ENCODE measurements at places on chromosomes 11 and 22.

DNA sequence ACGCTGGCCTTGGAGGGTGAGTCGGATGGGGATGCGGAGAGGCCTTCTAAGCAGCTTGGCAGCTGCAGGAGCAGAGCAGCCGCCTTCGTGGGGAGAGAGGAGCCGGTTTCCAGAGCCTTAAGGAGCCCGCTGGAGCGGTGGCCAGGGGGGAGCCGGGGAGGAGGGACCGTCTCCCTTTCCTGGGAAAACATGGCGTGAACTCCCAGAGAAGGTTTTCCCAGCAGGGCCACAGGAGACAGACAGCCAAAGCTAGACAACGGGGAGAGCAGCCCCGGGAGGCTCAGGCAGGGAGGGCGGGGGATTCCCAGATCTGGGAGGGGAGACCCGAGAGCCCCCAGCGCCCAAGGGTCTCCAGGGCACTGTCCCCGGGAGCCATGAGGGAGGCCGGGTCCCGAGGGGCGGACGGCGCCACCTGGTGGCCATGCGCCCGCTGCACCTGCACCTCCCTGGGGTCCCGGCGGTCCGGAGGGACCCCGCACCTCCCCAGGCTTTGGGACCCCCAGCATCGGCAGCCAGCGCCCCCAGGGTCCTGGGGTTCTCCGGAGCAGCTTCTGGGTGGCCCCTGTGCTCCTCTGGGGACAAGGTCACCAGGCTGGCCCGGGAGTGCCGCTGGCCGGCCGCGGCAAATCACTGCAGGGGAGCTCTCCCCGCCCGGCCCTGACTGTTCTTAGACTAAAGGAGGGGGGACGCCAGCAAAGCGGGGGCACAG lies 2.4 kb upstream of the SYT8 start:
- peak; percentile 72 for DNase-seq

DNA sequence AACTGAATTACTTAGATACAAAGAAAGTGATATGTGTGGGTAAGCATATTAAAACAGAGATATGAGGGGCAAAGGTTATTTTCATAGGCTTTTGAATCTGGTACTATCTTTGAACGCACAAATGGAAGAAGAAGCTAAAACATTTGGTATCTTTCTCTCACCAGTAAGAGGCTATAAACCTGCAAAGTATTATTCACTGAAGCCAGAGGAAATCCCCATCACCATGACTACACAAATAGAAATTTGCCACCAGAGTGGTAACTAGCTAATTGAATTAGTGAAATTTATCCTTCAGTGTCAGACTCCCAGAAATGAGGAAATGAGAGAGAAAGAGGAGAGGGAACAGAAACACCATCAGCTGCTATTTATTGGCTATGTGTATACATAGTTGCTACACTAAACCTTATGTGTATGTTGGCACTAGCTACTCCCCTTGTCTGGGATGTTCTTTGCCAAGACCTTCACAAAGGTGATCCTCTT lies 503.4 kb downstream of the DLG2 start:
- no peak for DNase-seq

GRCh38 chr11:103988595-103988969 lies 47.9 kb upstream of the DDI1 start:
- DNase-seq, result no peak

DNA sequence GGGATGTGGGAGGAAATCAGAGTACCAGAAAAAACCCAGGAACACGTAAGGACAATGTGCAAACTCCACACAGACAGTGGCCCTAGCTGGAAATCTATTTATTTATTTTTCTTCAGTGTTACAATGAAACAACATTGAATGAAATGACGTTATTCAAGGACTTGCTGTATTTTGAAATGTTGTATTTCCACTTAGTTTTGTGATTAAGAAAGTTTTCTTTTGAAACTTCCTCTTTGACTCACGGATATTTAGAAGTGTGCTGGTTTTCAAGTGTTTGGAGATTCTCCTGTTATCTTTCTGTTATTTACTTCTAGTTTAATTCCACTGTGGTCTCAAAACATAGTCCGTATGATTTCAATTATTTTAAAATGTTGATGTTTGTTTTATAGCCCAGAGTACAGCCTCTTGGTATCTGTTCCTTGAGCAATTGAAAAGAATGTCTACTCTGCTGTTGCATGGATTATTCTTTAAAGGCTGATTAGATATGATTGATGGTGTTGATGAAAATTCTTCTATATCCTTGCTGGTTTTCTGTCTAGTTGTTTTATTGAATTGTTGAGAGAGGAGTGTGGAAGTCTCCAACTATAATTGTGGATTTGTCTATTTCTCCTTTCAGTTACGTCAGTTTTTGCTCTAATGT lies 141.0 kb downstream of the ARHGAP20 start:
- no peak for DNase-seq

GRCh38 chr11:75627906-75628668 lies 40.8 kb downstream of the MAP6 start:
- DNase-seq, result no peak

GRCh38 chr11:27757953-27758352 lies 57.7 kb upstream of the BDNF start:
- no peak for DNase-seq

DNA sequence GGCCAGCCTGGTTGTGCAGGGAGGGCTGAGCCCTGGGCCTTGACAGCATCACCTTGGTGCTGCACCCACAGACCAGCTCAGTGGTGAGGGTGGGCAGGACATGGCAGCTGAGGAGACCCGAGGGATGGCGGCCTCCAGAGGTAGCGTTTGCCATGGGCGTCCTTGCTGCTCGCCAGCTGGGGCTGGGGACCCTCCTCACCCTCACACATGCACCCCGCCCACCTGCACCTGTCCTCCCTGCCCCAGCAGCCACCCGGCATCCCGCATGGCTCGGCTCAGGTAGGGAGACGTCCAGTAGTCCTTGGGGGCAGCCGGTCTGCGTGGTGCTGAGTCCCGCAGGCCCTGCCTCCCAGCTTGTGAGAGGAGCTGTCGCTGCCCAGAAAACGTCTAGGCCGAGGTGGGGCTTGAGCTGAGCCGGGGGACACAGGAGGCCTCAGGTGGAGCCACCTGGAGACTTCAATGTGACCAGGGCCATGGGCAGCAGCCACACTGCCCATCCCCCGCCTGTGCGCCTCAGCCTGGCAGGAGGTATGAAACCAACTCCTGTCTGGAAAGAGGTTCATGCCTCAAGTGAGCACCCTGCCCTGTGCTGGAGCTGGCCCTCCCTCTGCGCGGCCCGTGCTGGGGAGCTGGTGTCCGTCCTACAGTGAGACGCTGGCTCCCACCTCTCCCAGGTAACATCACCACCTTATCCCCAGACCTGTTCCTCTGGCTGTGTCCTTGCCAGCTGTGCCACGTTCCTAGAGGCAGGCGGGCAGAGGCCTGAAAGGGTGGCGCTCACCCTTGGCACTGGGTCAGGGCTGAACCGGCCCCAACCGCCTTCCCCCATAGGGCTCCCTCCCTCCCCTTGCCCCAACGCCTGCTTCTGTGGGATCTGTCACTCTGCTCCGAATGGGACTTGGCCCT lies 3.3 kb upstream of the TRABD start:
- no peak for DNase-seq

- no peak for DNase-seq
Measured at GRCh38 chr11:8190431-8190830, 21.6 kb upstream of the RIC3 start.

DNA sequence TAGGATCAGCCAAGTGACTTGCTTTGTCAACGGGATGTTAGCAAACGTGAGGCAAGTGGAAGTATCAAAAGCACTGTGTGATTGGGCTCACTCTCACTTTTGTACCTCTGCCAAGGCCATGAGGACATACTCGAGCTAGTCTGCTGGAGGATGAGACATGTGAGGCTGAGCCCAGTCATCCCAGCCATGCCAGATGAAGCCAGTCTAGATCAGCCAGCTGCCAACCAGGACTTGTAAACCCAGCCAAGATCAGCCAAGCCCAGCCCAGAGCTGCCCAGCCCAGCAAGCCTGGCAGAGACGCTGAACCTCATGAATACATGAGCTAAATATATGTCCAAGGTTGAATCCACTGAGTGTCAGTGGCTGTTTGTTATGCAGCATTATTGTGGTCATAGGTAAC lies 369.7 kb downstream of the MN1 start:
- no peak for DNase-seq

GRCh38 chr11:11587122-11587521 lies 34.7 kb downstream of the GALNT18 start:
- no peak for DNase-seq

DNA sequence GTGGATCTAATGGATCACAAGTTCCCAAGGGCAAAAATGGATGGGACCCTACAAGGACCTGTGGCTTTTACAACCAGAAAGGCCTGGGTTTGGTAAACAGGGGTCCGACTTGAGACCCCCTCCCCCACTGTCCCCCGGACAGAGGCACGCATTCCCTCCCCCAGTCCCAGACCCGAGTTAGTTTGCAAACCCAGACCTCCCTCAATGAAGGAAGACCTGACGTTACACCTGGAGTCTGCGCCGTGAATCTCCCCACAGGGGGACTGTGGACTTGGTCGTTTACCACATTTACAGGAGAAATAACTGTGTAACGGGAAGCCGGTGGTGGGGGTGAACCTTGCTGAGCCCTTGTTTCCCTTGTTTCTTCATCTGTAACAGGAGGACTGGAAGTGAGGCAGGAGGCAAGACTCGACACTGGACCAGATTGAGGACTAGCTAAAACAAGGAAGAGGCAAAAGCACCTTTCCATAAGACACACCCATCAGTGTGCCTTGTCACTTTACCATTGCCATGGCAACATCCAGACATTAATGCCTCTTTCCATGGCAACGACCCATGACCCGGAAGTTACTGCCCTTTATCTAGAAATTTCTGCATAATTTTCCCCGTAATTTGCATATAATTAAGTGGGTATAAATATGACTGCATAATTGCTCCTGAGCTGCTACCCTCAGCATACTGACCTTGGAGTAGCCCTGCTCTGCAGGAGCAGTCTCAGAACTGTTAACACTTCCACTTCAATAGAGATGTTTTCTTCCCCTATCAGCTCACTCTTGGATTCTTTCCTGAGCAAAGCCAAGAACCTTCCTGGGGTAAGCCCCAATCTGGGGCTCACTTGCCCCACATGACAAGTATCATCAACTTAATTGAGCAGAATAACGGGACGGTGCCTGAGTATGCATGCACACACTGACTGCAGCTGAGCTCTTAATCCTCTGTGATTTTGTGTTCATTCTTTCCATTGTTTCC lies 25.4 kb downstream of the PDGFB start:
- peak; percentile 18 for DNase-seq

DNA sequence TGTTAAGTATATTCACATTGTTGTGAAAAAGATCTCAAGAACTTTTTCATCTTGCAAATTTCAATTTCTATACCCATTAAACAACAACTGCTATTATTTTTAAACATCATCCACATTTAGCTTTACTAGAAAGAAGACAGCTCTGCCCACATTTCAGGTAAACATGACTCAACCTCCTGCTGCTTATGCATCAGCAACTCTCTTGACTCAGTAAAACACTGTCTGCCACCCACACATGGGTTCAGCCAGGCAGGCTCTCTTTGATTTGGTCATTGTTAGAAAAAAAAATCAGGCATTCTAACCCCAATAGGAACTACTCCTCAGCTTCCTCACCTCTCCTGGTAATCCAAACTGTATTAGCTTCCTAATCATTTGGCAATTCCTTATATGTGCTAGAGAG lies 5.1 kb upstream of the ENDOD1 start:
- no peak for DNase-seq

GRCh38 chr11:75356613-75357012 lies 5.2 kb upstream of the ARRB1 start:
- no peak for DNase-seq

DNA sequence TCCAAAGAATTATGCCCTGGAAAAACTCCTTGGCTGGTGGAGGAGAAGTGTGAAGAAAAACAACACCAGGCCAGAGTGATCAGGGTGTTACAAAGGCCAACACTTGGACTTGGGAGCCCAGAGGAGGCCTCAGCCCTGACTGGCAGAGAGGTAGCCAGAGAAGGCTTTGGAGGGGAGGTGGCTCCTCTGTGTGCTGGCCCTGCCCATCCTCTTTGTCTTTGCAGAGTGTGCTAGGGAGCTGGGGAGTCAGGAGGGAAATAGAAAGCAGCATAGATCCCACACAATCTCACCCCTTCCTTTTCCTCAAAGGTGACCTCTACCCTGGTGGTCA lies 12.0 kb upstream of the P2RY6 start:
- DNase-seq, result no peak

- no peak for DNase-seq
Measured at GRCh38 chr11:61361237-61361740, 393 bp downstream of the CYB561A3 start.

GRCh38 chr11:27116684-27117083 lies 76.1 kb downstream of the BBOX1 start:
- DNase-seq, result no peak

Measured in activated naive CD4-positive, alpha-beta T cell treated with anti-CD3 and anti-CD28 coated beads, Interleukin-2, amount 10 ng/mL, durations not matched to agents 7 days and 5 days (primary cell).